ENCODE measurements at places on chromosomes 12 and 14.
A peak's percentile ranks its signal among the peaks of the same experiment; 100 is the strongest.

DNA sequence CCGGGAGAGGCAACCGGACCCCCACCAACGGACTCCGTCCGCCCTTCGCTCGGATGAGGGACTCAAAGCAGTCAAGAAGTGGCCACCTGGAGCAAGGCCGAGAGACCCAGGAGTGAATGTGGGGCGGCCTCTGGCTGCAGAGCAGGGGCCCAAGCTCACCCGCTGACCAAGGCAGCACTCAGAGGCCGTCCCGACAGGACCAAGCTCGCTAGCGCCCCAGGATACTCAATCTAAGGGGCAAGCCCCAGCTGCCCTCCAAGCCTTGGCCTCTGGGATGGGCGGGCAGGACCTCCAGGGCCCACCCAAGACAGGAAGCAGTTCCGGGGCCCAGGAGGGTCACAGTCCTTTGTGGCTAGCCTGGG is 936 bp downstream of the AKT1 start:
- no peak for DNase-seq

DNA sequence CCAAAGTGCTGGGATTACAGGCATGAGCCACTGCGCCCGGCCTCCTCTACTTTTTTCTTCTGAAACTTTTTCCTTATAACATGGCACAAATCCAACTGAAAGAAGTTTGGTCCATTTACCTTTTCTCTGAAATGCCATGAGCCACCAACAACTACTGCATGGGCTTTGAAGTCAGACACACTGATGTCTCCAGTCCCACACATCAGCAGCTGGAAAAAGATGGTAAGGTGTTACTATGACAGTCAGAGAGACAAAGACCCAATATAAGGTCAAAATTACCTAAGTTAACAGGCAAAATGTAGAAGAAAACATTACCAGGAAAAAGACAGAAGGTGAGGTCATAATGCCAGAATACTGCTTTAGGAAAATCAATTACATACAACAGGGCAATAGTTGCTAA is 48.2 kb downstream of the AREL1 start:
- DNase-seq: no peak

DNA sequence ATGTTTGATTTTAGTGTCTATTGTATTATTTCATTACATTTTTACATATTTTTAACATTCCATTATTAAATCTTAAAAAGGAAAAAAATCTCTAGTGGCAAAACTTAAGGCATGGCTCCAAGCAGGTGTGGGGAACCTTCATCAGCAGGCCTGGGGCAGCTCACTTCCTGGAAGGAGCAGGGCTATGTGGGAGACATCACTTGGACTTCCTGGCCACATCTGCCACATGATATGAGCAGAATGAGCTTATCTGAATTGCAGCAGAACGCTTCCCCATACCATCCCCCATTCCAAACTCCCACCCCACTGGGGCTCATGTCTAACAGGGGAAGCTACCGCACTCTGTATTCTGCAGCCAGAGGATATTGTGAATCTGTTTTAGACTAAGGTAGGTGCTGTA is 35.0 kb upstream of the KCNA1 start:
- DNase-seq: no peak

GRCh38 chr12:91629440-91629839 is 446.8 kb upstream of the DCN start:
- no peak for DNase-seq

DNA sequence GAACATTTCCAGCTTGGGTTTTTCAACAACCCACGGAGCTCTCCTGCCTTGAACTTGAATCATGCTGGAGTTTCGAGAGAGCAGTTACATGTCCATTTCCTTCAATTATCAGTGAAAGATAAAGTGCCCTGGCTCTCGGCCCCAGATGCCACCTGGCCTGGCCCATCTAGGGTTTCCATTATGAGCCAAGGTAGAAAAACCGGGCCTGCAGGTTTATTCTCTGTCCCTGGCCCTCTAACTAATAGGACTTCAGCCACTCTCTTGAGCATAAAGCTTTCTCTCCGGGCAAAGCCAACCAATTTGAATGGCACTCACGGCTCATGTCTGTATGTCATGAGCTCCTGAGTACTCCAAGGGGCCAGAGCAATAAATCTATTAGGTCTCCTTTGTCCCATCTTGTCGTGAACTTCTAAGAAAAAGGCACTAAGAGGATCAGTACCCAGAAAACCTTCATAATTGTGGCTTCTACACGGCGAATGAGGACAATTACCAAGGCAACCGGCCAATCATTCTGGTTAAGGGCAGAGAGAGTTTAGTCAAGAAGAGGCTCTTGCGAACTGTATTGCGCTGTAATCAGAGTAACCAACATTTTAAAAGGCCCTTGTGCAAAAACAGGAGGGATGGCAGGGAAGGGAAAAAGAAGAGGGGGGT is 392.3 kb downstream of the MED13L start:
- no peak for DNase-seq

DNA sequence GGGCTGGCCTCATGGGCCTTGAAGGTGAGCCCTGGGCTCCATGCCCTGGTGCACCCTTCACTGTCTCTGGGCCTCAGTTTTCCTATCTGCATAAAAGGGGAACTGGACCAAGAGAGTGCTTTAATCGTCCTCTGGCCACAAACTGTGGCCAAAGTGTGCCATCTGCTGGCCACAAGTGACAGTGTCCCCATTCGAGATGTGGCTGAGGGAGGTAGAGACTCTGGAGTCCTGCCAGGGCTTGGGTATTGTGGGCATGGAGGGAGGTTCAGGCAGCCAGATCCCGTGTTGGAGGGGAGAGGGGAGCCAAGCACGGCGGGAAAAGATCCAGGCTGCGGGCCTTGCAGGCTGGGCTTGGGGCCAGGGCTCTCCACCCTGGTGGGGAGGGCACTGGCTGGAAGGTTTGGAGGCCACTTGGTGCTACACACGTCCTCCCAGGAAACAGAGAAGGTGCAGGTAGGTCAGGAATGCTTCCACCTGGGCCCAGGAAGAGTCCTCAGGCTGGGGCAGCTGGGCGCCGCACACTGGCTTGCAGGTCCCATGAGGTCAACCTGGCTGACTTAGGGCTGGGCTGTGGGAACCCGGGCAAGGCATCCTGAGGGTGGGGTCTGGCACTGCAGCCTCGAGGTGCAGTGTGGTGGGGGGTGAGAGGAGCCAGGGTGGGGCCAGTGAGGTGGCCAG is 7.3 kb upstream of the KIF26A start:
- DNase-seq: no peak

DNA sequence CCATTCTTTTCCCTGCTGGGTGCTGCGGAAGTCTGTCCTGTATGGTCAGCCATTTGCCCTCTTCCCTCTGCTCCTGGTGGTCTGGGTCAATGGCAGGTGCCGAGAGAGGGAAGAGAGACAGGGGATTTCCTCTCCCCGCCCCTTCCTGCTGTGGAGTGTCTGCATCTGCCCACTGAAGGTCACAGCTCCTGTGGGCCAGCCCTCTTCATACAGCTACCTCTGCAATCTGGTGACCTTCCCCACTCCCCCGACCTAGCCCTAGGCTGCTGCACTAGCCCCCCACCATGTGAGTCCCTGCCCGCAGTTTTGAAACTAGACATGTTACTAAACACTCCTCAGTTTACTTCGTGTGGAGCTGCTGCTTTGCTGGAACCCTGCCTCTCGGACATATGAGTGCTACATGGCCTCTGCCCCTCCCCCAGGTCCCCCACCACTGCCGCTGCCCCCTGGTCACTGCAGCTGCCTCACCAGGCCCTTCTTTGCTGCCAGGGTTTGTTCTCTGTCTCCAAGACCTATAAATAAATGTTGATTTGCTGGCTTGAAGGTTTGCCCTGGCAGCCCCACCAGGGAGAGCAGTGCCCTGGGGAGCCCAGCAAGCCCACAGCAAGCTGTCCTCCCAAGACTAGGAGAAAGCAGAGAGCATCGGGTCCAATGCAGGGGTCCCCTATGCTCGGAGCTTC is 102.9 kb downstream of the DPF3 start:
- no peak for DNase-seq

DNA sequence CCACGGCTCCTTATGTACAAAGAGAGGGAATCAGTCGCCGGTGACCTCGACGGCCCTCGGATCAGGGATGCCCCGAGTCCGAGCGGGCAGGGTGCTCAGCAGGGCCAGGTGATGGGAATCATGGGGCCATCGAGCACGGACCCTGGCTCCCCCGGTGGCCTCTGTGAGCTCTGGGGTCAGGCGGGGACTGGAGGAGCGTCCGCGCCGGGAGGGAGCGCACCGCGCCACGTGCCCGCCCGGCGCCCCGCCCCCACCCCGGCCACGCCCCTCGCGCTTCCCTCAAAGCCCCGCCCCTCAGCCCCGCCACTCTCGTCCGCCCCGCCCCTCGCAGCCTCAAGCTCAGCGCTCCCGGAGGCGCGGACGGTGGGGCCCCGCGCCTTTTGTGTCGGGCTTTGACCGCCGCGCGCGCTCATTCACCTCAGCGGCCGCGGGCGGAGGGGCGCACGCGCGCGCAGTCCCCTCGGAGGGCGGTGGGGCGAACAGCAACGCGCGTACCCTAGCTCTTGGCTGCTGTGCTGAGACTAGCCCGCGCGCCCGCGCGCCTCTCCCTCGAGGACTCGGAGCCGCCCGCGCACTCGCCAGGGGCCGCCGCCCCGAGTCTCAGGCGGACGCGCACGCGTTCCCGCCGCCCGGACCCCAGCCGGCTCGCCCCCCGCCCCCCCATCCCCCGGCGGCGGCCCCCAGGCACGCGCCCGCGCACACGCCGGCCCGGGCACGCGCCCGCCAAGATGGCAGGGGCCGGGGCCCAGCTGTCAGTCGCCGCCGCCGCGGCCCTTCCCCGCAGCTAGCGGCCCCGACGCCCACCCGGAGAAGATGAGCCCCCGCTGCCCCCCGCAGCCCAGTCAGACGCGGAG is 93.9 kb upstream of the EVL start:
- peak; percentile 65 for DNase-seq

DNA sequence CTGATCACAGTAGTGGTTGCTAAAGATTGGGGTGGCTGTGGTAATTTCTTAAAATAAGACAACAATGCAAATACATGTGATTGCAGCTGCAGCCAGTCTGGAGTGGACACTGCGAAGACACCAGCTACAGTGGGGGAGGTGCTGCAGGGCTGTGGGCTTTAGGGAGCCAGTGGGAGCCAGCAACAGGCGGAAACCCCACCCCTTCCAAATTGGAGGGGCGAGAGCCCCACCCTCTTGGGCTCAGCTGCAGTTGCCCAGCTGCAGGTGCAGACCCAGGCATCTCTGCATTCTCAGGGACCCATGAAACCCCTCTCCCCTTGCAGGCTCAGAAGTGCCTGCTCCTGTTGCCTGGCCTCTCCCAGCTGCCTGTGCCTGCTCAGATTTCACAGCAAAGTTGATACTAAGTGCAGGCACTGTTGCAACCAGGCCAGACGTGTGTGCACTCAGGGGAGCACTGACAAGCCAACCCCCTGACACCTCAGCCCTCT is 104.8 kb downstream of the MYF5 start:
- DNase-seq: no peak

GRCh38 chr14:54709444-54709843 is 142.5 kb downstream of the SAMD4A start:
- no peak for DNase-seq

DNA sequence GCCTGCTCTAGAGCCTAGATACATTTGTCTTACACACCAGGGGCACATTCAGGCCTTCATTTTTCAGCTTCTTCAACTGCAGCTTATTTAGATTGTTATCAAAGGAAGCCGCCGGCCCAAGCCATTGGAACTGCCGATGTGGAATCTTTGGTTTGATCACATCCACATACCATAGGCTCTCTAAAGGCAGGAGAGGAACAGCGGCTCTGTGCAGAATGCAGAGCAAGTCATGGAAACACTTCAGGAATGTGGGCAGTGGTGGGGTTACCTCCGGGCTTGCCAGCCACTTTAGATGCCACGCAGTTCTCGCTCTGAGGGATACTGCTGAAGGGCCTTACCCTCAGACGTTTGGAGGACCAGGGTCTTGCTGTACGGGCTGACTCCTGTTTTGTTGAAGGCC is 53.4 kb upstream of the PYGL start:
- DNase-seq: no peak

DNA sequence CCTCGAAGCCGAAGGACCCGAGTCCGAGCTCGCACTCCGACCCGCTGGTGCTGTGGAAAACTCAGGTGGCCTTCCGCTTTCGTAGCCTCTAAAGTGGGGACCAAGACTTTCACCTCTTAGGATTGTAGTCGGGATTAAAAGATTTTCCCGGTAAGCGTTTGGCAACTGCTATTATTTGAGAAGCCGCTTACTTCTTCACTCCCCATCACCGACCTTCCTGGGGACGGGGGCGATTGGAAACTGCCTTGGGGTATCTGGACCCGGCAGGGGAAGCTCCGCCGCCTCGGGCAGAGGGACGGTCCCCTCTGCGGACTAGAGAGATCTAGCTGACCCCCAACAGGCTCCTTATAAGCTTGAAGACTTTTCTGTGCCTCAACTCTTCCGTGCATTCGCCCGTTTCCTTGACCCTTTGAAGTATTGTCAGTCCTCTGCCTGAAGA is 659 bp downstream of the TRAFD1 start:
- no peak for DNase-seq

DNA sequence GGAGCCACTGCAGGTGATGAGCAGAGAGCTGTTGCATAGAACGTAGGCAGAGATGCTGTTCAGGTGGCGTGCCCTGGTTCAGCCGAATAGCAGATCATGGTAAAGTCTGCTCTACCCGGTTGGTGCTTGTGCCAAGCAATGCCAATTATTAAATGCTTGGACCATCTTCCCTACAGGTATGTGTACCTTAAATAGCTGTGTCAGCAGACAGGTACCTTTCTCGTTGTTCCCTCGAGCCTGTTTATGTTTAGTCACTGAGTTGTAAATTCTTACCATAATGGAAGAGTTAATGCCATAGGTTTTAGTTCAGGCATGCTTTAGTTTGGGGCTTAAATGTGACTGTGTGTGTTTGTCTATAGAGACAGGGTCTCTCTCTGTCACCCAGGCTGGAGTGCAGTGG is 112.5 kb upstream of the CPM start:
- DNase-seq: no peak

- no peak for DNase-seq
Observed at GRCh38 chr12:13252616-13253015, 56.1 kb downstream of the EMP1 start.

- no peak for DNase-seq
Observed at GRCh38 chr12:127803545-127803944, 463.4 kb upstream of the TMEM132C start.

Data from stimulated activated CD8-positive, alpha-beta memory T cell treated with anti-CD3 and anti-CD28 coated beads, Interleukin-15, amount 100 ng/mL, for 48 hours (primary cell).